ENCODE measurements at places on chromosomes 1 and 21. TPM values are rescaled to one million over a fixed set of nuclear protein-coding genes. Genes with fewer than 3 reads are reported as not detected.
A peak's percentile ranks its signal among the peaks of the same experiment; 100 is the strongest.

DNA sequence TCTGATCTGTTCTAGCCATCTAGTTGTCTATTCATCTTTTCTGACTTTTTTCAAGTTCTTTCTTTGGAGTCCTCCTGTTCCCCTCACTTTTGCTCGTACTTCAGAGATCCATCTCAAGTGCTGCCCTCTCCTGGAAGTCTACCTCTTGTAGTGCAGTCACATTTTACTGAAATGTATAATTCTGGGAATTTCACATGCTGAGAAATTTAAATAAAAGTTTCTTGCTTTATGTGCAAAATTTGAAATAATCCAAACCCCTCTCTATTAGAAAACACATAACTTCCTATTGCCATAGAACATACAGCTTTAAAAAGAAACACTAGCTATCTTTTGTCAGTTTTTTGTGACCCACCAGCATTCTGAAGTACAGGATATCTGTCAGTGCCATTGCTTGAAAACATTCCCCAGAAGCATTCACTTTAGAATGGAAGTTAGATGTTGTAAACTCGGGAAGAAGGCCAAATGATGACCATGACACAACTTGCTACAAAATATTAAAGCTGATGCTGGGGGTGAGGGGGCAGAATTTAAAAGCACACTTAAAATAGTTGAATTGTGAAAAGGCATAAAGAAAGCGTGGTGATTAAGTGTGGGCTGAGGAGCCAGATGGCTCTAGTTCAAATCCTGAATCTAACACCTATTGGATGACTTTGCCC lies 22.0 kb downstream of the RLF start:
- no peaks in the 10 kb centered on the region for H3K4me1 ChIP-seq
- no peaks in the 10 kb centered on the region for H3K27me3 ChIP-seq
- no peak overlapping the region for H3K27ac ChIP-seq
- H3K36me3 ChIP-seq = no peaks in the 10 kb centered on the region
- no peak overlapping the region for H3K4me3 ChIP-seq

GRCh38 chr1:159239551-159240220 lies 35.0 kb downstream of the ACKR1 start:
- no peak overlapping the region for H3K27ac ChIP-seq
- no peaks in the 10 kb centered on the region for H3K27me3 ChIP-seq
- H3K4me1 ChIP-seq = no peaks in the 10 kb centered on the region

DNA sequence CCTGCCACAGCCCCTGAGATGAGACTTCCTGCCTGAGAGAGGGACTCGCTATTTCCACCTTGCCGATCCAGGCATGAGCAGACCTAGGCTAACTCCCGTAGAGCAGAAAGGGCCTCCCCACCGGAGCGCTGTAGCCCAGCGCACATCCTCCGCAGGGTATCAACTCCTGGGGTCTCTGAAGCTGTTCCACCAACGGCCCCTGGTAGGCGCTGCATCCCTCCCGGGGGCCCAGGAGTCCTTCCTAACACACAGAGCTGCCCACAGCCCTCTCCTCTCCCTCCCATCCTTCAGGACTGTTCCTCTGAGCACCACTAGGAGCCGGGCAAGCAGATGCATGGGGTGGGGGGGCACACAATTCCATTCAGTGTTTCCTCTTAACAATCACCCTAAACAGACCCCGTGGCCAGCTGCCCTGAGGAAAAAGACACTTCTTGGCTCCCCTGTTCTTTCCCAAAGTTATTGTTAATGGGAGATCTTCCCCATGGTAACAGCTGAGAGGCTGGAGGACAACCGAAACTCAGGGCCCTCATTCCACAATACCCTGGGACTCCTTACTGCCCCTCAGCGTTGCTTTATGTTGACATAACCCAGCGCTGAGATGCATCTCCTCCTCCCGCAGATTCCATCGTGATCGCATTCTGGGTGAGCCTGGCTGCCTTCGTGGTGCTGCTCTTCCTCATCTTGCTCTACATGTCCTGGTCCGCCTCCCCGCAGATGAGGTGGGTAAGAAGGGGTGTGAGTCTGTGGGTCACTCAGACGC lies 7.5 kb downstream of the MRAP start:
- H3K27me3 ChIP-seq = no peaks in the 10 kb centered on the region
- no peak for DNase-seq
- H3K27ac ChIP-seq = no peak overlapping the region
- H3K36me3 ChIP-seq = no peaks in the 10 kb centered on the region

GRCh38 chr1:77068013-77068412 lies 151.2 kb downstream of the PIGK start:
- DNase-seq = no peak
- no peak overlapping the region for H3K4me3 ChIP-seq
- H3K36me3 ChIP-seq = no peaks in the 10 kb centered on the region

DNA sequence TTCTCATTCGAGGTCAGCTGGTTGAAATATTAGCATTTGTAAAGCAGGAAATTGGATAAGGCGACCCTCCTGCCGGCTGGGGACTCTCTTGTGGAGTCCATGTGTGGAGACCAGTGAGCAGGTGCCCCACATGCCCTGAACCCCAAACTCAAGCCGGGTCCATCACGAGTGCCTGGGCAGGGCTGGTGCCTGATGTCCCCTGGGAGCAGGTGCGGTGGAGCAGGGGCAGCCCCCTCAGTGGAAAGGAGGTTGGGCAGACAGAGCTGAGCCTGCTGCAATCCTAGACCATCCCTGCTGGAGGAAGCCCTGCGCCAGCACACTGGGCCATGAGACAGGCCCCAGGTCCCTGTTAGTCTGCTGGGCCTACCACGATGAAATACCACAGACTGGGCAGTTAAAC lies 395.6 kb downstream of the NPHP4 start:
- no peak overlapping the region for H3K27ac ChIP-seq
- no peaks in the 10 kb centered on the region for H3K27me3 ChIP-seq
- no peaks in the 10 kb centered on the region for H3K36me3 ChIP-seq
- DNase-seq = no peak
- no peaks in the 10 kb centered on the region for H3K4me1 ChIP-seq

DNA sequence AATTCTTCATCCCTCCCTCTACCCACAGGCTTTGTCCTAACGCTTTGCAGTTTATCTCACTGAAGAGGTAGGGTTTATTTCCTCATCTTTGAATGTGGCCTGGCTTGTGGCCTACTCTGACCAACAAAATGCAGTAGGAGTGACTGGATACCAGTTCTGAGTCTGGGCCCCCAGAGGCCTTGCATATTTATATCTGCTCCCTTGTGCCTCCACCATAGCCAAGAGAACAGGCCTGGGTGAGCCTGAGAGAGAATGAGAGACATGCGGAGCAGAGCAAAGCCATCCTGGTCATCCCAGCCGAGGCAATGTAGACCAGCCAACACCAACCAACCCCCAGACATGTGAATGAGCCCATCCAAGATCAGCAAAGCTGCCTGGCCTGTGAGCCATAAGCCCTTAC lies 30.3 kb downstream of the SMIM12 start:
- H3K27ac ChIP-seq = no peak overlapping the region
- H3K4me3 ChIP-seq = no peak overlapping the region
- no peaks in the 10 kb centered on the region for H3K36me3 ChIP-seq
- no peaks in the 10 kb centered on the region for H3K4me1 ChIP-seq
- no peak for DNase-seq

DNA sequence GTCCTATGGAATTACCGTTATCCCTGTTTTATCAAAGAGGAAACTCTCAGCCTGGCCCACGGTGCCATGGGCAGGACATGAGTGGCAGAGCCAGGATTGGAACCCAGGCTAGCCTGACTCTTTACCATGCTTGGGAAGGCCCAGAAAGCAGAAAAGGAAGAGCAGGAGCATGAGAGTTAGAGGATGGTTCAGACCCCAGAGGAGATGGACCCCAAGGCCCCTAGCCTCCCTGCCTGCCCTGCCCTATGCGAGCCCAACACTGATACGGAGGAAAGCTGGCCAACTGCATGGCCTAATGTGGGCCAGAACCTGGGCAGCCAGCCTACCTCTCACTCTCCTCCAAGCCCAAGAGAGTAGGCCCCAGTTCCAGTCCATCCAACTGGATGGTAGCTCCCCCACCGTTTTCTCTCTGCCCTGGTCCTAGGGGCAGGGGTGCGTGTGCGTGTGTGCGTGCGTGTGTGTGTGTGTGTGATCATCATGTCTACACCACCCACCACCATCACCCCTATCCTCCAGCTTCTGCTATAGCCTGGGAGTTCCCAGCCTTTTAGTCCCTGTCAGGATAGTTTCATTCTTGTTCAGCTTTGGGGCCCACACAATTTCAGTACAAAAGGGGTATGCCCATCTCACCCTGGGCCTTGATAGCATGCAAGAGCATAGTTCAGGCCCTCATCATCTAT lies 15.4 kb upstream of the MEX3A start:
- H3K36me3 ChIP-seq = no peaks in the 10 kb centered on the region
- no peaks in the 10 kb centered on the region for H3K4me1 ChIP-seq
- no peak overlapping the region for H3K27ac ChIP-seq
- no peak for DNase-seq
- no peaks in the 10 kb centered on the region for H3K27me3 ChIP-seq
- H3K4me3 ChIP-seq = no peak overlapping the region

- H3K27ac ChIP-seq = no peak overlapping the region
- no peaks in the 10 kb centered on the region for H3K4me1 ChIP-seq
- H3K36me3 ChIP-seq = no peaks in the 10 kb centered on the region
- H3K27me3 ChIP-seq = no peaks in the 10 kb centered on the region
Observed at GRCh38 chr21:45151445-45152160, 77.2 kb downstream of the ADARB1 start.

DNA sequence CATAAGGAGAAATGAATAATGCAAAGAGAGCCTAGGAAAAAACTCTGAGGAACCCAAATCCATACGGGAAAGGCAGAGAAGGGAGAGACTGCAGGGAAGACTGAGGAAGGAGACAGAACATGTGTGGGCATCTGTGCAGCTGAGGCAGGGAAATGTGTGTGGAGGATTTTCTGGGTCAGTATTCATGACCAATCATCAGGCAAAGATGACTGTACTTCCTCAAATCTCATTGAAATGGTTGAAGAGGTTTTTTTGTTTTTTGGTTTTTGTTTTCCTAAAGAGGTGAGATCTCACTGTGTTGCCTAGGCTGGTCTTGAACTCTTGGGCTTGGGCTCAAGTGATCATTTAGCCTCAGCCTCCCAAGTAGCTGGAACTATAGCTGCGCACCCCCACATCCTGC lies 15.7 kb downstream of the DIP2A start:
- H3K4me1 ChIP-seq = no peaks in the 10 kb centered on the region
- no peak overlapping the region for H3K27ac ChIP-seq
- DNase-seq = no peak
- no peak overlapping the region for H3K4me3 ChIP-seq
- no peaks in the 10 kb centered on the region for H3K36me3 ChIP-seq
- no peaks in the 10 kb centered on the region for H3K27me3 ChIP-seq

- no peaks in the 10 kb centered on the region for H3K27me3 ChIP-seq
- H3K27ac ChIP-seq = no peak overlapping the region
- no peak overlapping the region for H3K4me3 ChIP-seq
- H3K4me1 ChIP-seq = no peaks in the 10 kb centered on the region
Observed at GRCh38 chr1:229714964-229715603, 89.0 kb downstream of the URB2 start.

GRCh38 chr1:17711941-17712340 lies 43.2 kb upstream of the ACTL8 start:
- no peak overlapping the region for H3K27ac ChIP-seq
- no peak for DNase-seq
- no peaks in the 10 kb centered on the region for H3K36me3 ChIP-seq
- H3K4me3 ChIP-seq = no peak overlapping the region

GRCh38 chr21:16538936-16539440 lies 809.2 kb downstream of the USP25 start:
- H3K4me3 ChIP-seq = no peak overlapping the region
- no peaks in the 10 kb centered on the region for H3K36me3 ChIP-seq
- H3K27me3 ChIP-seq = no peaks in the 10 kb centered on the region
- no peak overlapping the region for H3K27ac ChIP-seq
- no peaks in the 10 kb centered on the region for H3K4me1 ChIP-seq
- no peak for DNase-seq

- no peaks in the 10 kb centered on the region for H3K27me3 ChIP-seq
- H3K4me1 ChIP-seq = no peaks in the 10 kb centered on the region
- DNase-seq = no peak
- no peak overlapping the region for H3K27ac ChIP-seq
Observed at GRCh38 chr21:14526836-14527695, 19.0 kb downstream of the SAMSN1 start.

GRCh38 chr1:235199441-235199840 lies 38.4 kb upstream of the RBM34 start:
- no peaks in the 10 kb centered on the region for H3K36me3 ChIP-seq
- DNase-seq = no peak
- no peak overlapping the region for H3K27ac ChIP-seq

- no peak for DNase-seq
- H3K36me3 ChIP-seq = no peaks in the 10 kb centered on the region
- no peaks in the 10 kb centered on the region for H3K4me1 ChIP-seq
- no peaks in the 10 kb centered on the region for H3K27me3 ChIP-seq
- H3K4me3 ChIP-seq = no peak overlapping the region
Observed at GRCh38 chr21:34795175-34795547, 126.4 kb downstream of the CLIC6 start.

- H3K36me3 ChIP-seq = no peaks in the 10 kb centered on the region
- H3K4me1 ChIP-seq = no peaks in the 10 kb centered on the region
- no peak overlapping the region for H3K27ac ChIP-seq
Observed at GRCh38 chr1:152756872-152757271, 953 bp upstream of the KPRP start.

DNA sequence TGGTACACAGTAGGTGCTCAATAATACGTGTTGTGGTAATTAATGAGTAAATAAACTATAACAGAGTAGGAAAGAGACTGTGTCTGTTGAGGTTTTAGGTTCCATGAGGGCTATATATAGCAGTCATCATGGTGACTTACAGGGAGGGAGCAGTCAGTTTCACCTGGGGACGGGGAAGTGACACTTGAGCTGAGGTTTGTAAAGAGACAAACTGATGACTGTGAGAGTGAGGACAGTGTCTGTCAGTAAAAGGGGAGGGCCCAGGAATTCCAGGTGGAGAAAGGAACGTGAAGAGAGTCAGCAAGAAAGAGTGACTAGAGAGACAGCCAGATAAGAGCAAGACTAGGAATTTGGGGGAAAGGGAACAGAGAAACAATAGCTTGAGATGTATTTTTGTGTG lies 30.2 kb downstream of the ABCA4 start:
- no peaks in the 10 kb centered on the region for H3K4me1 ChIP-seq
- H3K4me3 ChIP-seq = no peak overlapping the region

DNA sequence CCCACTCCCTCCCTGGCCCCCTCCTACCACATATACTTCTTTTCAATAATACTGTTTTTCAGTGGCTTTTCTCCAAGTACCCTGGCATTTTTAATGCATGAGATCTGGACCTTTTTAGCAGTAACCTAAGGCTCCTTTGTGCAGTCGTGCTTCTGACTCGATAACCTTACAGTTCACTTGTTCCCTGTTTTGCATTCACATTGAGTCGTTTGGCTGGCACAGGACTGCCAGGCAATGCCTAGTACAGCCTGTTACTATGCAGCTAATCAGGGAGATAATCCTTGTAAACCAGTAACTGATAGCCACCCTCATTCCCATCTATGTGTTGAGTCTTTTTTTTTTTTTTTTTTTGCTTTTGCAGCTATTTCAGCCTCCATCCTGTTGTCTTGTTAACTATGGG lies 3.7 kb downstream of the ATP1B1 start:
- no peaks in the 10 kb centered on the region for H3K36me3 ChIP-seq
- DNase-seq = no peak
- H3K4me3 ChIP-seq = peak overlapping the region; percentile 86
- no peaks in the 10 kb centered on the region for H3K27me3 ChIP-seq
- H3K27ac ChIP-seq = peak overlapping the region; percentile 83
- H3K4me1 ChIP-seq = peaks cover 28% of the 10 kb centered on the region

Gene CRB1
- not detected for total RNA-seq

Gene PLPPR5
- not detected for total RNA-seq

Gene CSRP1
- total RNA-seq = 78.5 TPM

Gene AQP10
- not detected for total RNA-seq

Gene MPL
- total RNA-seq = not detected

Gene CELA2A
- total RNA-seq = not detected

Gene IGSF21
- total RNA-seq = 0.68 TPM

Gene OR14C36
- not detected for total RNA-seq
